ENCODE measurements at places on chromosomes 1 and 21.

- no peak for DNase-seq
These were observed 128.2 kb downstream of the ATG4C start for GRCh38 chr1:62912028-62912638.

DNA sequence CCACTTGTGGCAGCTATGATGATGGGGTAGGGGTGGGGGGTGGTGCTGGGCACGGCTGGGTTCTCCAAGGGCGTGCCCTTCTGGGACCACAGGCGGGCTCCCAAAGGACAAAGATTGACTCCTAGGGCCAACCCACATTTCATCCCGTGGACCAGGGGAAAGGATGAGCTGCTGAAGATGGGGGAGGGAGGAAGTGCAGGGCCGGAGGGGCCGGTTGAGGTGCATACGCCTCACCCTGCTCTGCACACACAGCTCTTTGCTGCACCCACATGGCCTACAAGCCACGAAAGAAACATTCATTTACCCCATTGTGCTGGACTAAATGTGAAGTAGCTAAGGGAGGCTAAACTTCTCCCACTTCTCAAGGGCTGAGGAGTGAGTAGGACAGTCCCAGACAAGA lies 34.2 kb upstream of the GNPAT start:
- no peak for DNase-seq

- no peak for DNase-seq
These were observed 2.6 kb downstream of the ARPC5 start for GRCh38 chr1:183632964-183633363.

DNA sequence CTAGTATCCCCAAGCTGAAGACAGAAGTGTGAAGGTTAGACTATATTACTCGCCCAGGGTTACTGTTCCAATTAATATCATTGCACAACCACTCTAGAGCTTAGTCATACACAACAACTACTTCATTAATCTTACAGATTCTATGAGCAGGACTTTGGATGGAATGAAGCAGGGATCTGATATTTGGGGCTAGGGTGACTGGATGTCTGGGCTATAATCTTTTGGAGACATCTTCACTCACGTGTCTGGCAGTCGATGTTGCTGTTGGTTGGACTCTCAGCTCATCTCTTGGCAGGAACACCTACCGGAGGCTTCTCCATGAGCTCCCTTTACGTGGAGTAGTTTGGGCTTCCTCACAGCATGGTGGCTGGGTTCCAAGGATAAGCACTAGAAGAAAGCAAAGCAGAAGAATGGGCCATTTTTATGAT lies 519.2 kb upstream of the B3GALT2 start:
- no peak for DNase-seq

GRCh38 chr1:40783001-40783905 lies at the start of gene KCNQ4:
KCNQ4 (plus strand) TSS chr1:40783787; CDS start chr1:40784094, 307 bp downstream.
- DNase-seq, result peak; percentile 18

GRCh38 chr1:67298762-67299161 lies 8.9 kb upstream of the IL12RB2 start:
- no peak for DNase-seq

DNA sequence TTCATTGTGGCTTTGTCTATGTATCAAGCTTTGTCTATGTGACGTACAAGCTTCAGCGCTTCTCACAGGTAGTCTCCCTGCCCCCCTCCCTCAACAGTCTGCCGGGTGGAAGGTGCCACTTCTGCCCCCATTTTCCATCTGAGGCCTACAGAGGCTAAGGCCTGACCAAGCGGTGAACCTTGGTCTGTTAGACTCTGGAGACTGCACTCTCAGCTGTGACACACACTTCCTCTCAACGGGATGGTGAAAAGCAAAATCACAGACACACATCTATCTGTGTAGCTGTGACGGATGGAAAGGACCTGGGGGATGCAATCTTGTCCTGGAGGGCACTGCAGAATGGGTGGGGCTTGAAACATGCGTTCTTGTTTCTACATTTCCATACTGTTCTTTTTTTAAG lies 152.9 kb upstream of the EDN2 start:
- no peak for DNase-seq

DNA sequence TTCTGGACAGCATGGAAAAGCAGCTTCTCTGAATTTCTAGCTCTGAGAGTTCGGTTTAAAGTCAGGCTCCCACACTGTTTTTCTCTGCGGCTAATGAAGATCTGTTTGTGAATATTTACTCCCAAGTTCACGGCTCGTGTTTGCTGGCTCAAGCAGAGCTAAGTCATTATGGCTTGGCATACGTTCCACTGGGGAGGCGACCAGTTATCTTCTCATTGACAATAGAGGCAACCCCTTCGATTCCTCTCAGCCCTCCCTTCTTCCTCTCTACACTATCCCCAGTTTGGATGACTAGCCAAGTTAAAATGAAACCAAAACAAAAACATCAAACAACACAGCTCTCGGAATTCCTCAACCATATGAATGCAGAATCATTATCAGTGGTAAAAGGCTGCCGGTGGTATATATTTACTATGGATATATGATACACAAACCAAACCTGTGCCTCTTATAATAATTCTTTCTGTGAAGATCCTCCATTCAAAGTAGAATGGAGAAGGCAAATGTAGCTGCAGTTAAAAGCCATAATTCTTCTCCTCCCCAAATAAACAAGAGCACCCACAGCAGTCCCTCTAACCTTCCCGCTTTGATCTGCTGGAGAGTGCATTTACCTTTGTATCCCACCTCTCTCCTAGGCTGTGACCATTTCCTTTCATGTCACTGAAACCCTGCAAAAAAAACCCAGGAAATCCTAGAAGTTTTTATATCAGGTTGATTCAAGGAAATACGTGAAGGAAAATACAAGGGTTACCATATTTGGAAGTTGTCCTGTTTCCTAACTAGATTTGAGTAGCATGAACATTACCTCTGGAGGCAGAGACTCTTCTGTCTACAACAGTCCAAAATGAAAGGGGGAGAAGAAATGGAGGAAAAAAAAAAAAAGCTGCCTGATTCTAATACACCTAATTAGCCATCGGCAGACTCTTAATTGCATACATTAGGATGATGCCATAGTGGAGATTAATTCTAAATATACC lies 108.3 kb upstream of the USH2A start:
- DNase-seq, result no peak

GRCh38 chr1:10613340-10613739 lies 138.6 kb downstream of the PEX14 start:
- no peak for DNase-seq

- DNase-seq, result no peak
These were observed 1.7 kb upstream of the LAD1 start for GRCh38 chr1:201400852-201401230.

- no peak for DNase-seq
These were observed 2.9 kb downstream of the C2CD2 start for GRCh38 chr21:41950941-41951351.

DNA sequence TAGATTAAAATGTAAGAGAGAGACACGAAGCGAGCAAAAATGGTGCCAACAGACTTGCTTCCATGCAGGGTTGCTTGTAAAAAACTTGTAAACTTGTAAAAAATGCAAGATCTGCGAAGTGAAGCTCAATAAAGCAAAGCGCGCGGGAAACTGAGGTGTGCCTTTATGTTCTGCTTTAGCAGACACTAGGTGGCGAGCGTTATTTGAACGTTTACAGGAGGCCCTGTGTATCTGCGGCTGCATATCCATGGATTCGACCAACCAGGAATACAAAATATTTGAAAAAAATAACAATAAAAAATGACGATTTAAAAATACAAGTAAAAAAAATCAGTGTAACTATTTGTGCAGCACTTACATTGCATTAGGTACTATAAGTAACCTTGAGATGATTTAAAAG lies 1.5 kb downstream of the UBE2G2 start:
- DNase-seq, result no peak

GRCh38 chr1:161180639-161181038 lies 3.3 kb upstream of the B4GALT3 start:
- no peak for DNase-seq

- no peak for DNase-seq
These were observed 28.1 kb downstream of the AHDC1 start for GRCh38 chr1:27575840-27576331.

GRCh38 chr1:231674575-231674974 lies 48.0 kb downstream of the DISC1 start:
- DNase-seq, result no peak

GRCh38 chr1:41823471-41823870 lies 95.3 kb downstream of the HIVEP3 start:
- DNase-seq, result no peak

DNA sequence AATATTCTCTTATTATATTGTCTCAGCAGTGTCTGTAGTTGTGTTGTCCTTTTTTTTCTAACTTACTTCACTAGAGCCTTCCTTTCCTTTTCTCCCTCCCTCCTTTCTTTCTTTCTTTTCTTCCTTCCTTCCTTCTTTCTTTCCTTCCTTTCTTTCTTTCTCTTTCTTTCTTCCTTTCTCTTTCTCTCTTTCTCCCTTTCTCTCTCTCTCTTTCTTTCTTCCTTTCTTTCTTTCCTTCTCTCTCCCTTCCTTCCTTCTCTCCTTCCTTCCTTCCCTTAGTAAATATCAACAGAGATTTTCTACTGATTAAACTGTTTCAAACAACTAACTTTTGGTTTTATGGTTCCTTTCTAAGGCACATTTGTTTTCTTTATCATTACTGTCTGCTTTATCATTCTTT lies 43.1 kb upstream of the PGBD5 start:
- no peak for DNase-seq

GRCh38 chr1:59041646-59042277 lies 255.1 kb upstream of the FGGY start:
- DNase-seq, result no peak
